ENCODE measurements at places on chromosomes 13 and 19.

- DNase-seq = no peak
These were observed 56.1 kb upstream of the ATXN8OS start for GRCh38 chr13:70051531-70051930.

GRCh38 chr13:98220271-98220791 is 43.3 kb upstream of the RNF113B start:
- no peak for DNase-seq

DNA sequence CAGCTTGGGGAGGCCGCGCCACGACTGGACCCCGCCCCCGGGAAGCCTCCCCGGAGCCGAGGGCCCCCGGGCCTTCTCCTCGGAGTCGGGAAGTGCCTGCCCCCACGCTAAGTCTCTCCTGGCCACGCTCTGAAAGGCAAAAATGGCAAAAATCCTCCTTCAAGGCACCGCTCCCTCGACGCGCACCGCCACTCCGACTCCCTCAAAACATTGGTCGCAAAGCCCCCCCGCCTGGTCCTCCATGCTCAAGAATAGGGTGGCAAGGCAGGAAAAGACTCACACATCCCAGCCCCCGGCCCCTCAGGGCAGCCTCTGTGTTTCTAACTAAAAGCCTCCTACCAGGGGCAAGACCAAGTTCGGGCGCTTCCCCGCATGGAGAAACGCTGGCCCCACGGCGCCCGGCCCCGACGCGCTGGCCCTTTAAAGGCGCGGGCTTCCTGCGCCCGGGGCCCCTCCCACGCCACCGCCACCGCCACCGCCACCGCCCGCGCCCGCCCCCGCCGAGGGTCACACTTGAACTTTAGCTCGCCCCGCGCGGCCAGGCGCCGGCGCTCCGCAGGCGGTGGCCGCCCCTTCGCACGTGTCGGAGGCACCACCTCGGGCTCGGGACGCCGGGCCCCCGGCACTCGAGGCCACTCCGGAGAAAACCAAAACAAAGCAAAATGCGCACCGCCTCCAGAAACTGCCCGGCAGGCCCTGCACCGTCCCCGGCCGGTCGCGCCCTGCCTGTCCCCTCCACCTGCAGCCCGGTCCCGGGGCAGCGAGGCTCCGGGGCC is 1.9 kb downstream of the FOXO1 start:
- DNase-seq = peak; percentile 58

- peak; percentile 64 for DNase-seq
These were observed 931 bp downstream of the USP12 start for GRCh38 chr13:27170516-27171243.

DNA sequence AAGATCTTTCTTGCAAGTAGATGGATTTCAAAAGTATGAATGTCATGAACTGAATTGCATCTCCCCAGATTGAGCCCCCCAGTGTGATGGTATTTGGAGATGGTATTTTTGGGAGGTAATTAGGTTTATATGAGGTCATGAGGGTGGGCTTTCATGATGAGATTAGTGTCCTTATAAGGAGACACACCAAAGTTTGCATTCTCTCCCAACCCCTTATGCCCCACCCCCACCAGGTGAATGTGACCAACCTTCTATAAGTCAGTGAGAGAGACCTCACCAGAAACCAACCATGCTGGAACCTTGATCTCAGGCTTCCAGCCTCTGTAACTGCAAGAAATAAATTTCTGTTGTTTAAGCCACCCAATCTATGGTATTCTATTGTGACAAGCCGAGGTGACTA is 71.3 kb upstream of the POSTN start:
- no peak for DNase-seq

GRCh38 chr13:102555914-102556553 is 40.8 kb upstream of the TPP2 start:
- peak; percentile 49 for DNase-seq

GRCh38 chr13:47549219-47549752 is 451.8 kb downstream of the SUCLA2 start:
- no peak for DNase-seq

GRCh38 chr19:4774136-4774535 is 17.4 kb upstream of the FEM1A start:
- no peak for DNase-seq

DNA sequence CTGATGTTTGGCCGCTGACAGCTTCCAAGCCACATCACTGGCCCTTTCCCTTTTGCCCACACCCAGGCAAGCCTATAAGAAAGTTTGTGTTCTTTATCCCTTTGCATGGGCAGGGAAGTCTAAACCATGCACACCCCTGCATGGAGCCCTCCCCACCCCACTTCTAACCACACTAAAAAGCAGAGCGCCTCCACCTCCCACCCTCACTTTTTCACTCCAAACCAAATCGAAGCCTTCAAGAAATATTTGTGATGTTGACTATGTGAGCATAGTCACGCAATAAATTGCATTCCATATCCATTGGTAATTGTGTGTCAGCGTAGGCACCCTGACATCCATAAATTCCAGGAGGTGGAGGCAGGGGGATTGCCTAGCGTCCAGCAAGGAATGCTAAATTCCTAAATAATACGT is 104.4 kb upstream of the LSM14A start:
- DNase-seq = no peak

GRCh38 chr13:29324601-29325000 is 270.9 kb downstream of the SLC7A1 start:
- DNase-seq = peak; percentile 11

GRCh38 chr13:112849500-112849899 is 119.5 kb upstream of the MCF2L start:
- DNase-seq = peak; percentile 88

GRCh38 chr19:56367829-56368711 is 25.3 kb downstream of the ZNF582 start:
- DNase-seq = peak; percentile 97

GRCh38 chr19:16588824-16589577 is 16.8 kb upstream of the SLC35E1 start:
- DNase-seq = no peak

GRCh38 chr19:39602224-39602623 is at the start of gene LGALS13:
Gene LGALS13 (plus strand): TSS chr19:39602524. CDS start chr19:39602569, 45 bp downstream.
- DNase-seq = no peak

DNA sequence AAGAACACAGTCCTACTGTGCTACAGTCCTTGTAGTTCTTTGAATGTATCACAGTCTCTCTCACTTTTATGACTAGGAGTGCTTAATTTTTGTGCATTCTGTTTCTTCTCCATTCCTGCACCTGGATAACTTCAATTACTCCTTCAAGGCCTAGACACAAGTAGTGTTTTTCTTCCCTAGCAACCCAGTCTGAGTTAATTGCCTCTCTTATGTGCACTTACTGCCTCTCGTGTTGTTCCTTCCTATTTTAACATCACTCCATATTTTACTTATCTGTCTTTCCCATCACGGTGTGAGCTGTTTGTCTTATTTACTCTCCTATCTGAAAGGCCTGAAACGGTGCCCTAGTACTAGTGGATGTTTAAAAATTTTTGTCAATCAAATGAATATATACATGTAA is 101.5 kb downstream of the HS6ST3 start:
- no peak for DNase-seq

DNA sequence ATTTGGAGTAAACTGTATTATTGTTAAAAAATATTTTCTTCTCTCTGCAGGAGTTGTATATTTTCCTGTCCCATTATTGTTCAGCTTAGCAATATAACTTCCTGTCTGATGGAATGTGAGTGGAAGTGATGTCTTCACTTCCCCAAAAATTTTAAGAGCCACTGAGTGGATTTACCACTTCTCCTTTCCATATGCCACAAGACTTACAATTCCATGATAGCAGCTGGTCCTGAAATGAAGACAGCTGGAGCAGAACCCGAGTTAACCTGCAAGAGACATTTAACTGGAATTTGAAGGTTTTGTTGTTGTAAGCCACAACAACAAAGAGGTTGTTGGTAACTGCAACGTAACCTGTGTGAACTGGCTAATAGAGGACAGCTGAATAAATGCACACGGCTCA is 23.4 kb upstream of the TBC1D4 start:
- DNase-seq = peak; percentile 57

- DNase-seq = peak; percentile 41
These were observed 1.6 kb upstream of the FCGBP start for GRCh38 chr19:39936020-39936419.

GRCh38 chr13:111864566-111864965 is 202.4 kb upstream of the SOX1 start:
- no peak for DNase-seq

DNA sequence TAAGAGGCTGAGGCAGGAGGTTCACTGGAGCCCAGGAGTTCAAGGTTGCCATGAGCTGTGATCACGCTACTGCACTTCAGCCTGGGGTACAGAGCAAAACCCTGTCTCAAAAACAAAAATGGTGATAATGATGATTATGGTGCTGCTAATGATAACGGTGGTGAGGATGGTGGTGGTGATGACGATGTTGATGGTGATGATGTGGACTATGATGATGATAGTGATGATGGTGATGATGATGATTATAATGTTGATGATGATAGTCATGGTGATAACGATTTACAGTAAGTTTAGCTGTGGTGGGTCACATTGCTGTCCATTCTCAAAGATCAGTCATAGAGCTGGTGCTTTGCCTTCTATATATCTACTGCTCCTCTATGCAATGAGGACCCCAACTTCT is 1340.6 kb downstream of the UQCRFS1 start:
- no peak for DNase-seq

DNA sequence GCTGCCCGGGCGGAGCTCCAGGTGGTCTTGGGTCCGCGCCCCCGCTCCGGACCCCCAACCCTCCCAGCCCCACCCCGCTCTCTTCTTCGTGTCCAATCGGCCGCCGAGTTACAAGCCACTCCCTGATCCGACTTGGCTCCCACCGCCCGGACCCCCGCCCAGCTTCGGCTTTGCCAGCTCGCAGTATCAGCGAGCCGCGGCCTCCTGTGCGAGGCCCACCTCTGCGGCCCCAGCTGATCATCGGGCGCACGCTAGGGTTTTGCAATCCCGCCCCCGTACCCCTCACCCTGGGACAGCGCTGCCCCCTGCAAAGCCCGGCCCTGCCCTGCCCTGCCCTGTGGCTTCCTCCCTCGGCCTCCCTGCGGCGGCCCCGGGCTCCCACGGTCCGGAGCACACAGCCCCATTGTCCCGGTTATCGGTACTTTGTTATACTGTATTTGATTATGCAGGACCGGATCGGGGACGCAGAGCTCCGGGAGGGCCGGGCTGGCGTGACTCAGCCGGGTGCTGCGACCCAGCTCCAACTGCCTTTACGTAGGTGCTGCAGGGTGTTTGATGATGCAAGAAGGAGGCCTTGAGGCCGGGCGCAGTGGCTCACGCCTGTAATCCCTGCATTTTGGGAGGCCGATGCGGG is 598 bp upstream of the LPAR2 start:
- no peak for DNase-seq

DNA sequence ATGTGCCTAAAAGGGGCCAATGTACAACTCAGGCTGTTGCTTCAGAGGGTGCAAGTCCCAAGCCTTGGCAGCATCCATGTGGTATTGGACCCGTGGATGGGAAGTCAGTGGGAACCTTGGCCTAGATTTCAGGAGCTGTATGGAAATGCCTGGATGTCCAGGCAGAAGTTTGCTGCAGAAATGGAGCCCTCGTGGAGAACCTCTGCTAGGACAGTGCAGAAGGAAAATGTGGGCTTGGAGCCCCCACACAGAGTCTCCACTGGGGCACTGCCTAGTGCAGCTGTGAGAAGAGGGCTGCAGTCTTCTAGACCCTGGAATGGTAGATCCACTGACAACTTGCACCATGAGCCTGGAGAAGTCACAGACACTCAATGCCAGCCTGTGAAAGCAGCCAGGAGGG is 28.5 kb downstream of the GPC5 start:
- no peak for DNase-seq

DNA sequence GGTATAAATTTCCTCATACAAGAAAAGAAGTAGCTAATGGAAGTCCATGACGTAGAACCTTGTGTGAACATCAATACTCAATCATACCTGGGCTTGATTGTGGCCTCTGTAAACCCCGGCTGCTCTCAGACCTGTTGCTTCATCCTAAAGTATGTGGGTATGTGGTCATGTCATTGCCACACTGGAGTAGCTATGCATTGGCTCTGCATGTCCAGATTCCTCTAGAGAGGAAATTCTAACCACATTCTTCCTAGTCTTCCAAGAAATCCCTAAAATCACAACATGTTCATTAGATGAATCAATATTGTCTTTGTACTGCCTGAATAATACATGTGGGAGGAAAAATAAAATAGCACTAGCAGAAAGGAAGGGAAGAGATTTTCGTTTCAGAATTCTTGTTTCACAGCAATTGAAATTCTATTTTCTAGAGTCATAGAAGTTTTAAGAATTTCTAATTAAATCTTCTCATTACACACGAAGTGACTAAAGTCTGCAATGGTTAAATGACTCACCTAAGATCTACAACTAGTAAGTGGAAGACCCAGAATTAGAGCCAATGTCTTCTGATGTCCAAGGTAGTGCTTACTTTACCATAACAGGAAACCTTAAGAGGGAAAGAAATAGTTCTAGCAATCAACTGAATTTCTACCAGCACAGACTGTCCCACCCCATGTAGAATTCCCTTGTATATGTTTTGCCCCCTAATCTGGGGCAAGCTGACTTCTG is 28.0 kb downstream of the RXFP2 start:
- DNase-seq = no peak

Data from SJCRH30 (cell line).